ENCODE measurements at places on chromosomes 6 and 20.

DNA sequence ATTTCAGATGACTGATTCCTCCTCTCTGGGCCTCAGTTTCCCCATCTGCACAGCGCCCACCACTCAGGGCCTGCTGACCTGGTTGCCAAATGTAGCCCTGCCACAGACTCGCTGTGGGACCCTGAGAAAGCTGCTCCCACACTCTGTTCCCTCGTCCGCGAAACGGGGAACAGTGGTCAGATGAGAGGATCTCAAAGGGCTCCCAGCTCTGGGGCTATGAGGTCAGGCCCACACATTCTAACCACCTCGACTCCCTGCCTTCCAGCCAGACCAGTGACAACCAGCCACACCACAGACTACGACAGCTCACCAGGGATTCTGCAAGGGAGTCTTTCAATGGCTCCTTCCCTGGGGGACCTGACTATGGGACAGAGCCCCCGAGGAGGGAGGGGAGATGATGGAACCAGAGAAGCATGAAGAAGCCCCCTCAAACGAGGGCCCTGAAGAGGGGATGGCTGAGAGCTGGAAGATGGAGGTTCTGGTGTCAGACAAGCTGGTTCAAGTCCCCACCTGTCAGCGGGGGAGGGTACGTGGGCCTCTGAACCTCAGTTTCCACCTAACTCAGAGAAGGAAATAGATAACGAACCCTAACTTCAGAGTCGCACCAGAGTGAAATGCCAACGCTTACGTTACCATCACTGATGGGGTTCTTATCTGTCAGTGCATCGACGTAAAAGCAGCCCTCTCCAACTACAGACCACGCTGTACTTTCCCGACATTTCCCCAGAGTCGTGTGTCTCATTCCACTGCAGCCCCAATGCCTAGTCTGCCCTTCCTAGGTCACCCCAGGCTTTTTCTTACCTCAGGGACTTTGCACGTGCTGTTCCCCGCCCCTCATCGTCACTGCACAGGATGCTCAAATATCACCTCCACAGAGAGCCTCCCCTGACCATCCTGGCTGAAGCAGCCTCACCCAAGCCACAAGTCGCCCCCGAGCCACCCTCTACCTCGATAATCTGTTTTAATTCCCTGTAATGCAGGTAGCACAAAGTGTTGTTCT lies 60.5 kb downstream of the PREX1 start:
- DNase-seq = no peak

DNA sequence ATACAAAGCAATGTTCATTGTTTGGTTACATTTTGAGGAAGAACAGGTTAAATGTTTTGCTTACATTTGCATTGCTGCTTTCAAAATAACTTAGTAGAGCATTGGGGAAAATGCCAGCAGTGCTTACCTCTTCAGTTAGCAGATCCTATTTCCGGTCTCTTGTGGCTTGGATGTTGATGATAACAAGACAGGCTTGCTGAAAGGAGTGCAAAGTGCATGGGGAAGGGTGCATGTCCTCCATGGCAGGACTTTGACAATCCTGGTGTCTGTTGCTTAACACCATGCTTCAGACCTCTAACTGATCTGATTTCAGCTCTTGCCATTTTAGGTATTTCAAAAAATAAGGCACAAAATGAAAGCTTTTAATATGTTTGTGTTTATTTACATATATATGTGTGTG lies 21.1 kb downstream of the TPD52L1 start:
- DNase-seq = no peak

DNA sequence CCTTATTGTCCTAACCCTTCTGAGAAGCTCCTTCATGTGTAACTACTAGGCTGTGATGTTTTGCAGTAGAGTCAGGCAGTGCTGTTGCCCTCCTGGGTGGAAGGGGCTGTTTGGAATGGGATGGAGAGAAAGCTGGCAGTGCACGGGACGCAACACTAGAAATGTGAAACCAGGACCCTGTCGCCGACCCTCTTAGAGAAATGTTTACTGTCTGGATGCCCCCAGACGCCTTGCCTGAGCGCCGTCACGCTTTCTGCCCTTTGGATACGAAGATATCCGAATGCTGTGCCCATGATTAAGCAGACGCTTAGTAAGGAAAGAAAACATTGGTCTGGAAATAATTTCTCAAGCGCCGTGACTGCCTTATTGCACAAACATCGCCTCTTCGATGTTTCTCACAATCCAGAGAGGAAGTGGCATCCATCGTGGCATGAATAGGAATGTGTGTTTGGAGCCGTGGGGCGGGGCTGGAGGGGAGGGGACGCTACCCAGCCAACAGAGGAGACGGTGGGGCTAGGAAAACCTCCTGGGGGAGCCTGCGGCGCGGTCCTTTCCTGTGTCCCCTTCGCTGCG lies 661 bp upstream of the PPP1R14C start:
- DNase-seq = peak; percentile 56

GRCh38 chr20:38896009-38896594 lies 30.1 kb upstream of the FAM83D start:
- DNase-seq = no peak

DNA sequence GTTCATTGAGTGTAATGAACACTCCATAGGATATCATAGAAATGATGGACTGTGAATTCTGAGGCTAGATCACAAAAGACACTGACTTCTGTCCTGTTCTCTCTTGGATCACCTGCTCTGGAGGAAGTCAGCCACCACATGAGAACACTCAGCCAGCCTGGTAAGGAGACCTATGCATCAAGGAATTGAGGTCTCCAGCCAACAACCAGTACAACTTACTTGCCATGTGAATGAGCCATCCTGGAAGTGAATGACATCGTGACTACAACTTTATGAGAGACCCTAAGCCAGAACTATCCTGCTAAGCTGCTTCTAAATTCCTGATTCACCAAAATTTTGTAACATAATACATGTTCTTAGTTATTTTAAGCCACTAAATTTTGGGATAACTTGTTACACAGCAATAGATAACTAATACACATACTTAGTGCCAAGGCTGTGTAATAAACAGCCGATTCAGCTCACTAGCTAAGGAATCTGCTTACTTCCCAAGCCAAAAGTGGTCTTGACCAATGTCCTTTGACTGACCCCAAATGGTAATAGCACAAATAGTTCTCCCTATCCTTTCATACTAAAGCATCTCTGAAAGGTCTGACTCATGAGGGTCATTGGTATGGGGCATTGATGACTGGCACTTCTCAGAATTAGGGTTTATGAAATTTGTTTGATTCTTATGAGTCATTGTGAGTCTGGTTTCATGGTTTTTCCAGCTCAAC lies 6.9 kb upstream of the CTNNBL1 start:
- DNase-seq = no peak

DNA sequence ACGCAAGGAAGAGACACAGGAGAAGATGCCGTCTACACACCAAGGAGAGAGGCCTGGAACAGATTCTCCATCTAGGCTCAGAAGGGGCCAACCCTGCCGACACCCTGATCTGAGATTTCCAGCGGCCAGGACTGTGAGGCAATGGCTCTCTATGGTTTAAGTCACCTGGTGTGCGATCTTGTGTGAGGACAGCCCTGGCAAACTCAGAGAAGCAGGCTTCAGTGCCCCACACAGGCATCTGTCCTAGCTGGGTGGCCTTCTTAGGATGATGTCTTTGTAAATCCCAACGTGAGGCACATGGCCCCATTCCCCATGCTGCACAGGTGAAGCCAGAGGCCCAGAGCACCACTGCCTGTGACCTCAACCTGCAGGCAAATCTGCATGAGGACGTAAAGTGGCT lies 87.6 kb upstream of the FRMD1 start:
- DNase-seq = no peak

DNA sequence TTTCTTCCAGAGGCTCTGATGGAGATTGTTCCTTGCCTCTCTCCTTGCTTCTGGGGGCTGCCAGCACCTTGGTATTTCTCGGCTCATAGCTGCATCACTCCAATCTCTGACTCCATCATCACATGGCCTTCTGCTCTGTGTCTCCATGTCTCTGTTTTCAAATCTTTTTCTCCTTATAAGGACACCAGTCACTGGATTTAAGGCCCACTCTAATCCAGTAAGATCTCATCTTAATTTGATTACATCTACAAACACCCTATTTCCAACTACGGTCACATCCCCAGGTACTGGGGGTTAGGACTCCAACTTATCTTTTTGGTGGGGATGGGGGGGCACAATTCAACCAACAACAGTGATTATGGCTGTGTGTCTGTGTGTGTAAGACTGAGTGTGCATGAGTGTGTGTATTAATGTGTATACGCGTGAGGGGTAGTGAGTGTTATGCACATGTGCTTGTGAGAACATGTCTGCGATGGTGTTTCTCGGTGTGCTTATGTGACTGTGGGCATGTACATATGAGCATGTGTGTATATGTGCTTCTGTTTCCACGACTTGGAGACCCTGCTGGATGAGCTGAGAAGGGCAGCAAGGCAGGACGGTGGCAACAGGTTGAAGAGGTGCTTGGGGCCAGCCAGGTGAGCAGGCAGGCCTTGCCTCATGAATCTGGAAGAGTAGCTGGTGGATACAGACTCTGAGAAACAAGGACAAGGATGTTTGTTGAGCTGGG lies 130.5 kb downstream of the MRPL14 start:
- no peak for DNase-seq

GRCh38 chr6:107179004-107179403 lies 63.7 kb upstream of the BEND3 start:
- DNase-seq = no peak

DNA sequence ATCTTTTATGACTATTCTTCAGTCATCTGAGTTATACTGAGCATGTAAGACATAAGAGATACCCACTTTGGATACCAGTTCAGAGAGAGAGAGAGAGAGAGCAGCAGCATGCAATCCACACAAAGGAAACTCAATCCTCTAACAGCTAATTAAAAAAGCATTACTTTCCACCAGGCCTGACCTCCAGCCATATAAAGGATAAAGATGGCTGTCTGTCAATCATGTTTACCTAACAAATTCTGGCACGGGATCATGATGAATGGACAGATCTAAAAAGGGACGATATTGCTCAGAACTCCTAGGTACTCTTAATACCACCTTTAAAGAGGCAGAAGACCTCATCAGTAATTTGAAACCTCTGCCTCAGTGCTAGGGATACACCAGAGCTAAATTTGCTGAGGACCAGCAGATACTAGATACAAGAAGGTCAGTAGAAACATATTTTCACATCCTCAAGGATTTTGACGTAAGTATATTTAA lies 159.2 kb downstream of the RPS12 start:
- no peak for DNase-seq

DNA sequence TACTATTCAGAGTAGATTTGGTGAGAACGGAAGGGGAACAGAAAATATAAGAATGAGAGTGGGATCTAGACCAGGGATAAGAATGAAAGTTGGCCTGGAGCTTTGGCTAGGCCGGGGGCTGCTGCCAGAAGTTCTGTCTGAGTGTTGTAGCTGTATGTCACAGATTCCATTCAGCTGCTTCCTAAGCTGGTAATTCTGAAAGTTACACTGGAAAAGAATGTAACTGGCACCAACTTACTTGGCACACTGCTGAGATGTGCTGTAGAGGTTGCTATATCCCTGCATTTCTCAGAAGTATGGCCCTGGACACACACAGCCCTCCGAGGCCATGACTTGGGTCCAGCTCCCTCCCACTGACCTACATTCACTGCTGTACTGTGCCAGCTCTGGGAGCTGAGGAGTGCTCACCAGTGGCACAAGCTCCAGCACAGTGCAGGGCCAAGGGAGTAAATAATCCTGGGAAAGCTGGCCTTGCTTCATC lies 25.8 kb upstream of the TMEM217 start:
- no peak for DNase-seq

GRCh38 chr20:33689973-33690372 lies 3.8 kb upstream of the E2F1 start:
- DNase-seq = no peak

DNA sequence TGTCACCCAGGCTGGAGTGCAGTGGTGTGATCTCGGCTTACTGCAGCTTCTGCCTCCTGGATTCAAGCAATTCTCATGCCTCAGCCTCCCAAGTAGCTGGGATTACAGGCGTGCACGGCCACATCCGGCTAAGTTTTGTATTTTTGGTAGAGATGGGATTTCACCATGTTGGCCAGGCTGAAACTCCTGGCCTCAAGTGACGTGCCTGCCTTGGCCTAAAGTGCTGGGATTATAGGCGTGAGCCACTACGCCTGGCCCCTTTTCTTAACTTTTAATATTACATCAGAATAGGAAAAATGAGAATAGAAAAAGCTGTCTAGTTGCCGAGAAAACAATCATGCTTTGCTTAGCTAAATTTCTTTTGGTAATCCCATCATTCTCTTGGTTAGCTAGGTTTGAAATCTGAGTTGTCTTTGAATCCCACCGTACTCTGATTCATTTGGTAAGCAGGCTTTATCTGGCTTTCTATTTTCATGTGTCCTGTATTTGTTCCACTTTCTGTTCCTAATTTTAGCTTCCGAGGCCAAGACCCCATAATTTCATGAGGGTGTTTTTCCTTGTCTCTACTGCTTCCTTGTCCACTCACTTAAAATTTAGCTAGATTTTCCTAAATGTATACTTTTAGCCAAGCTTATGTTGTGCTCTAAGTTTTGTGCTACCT lies 83.5 kb downstream of the NCOA3 start:
- DNase-seq = no peak
